ENCODE measurements at places on chromosomes 11 and 22.
A peak's percentile ranks its signal among the peaks of the same experiment; 100 is the strongest.

- no peak for DNase-seq
Observed at GRCh38 chr11:9052316-9052715, 39.1 kb downstream of the SCUBE2 start.

GRCh38 chr11:20080032-20080685, 80.1 kb downstream of the DBX1 start:
- no peak for DNase-seq

- DNase-seq: no peak
Observed at GRCh38 chr22:28999510-28999909, 62.1 kb downstream of the C22orf31 start.

GRCh38 chr11:135009125-135009524, 597.1 kb upstream of the B3GAT1 start:
- DNase-seq: no peak

DNA sequence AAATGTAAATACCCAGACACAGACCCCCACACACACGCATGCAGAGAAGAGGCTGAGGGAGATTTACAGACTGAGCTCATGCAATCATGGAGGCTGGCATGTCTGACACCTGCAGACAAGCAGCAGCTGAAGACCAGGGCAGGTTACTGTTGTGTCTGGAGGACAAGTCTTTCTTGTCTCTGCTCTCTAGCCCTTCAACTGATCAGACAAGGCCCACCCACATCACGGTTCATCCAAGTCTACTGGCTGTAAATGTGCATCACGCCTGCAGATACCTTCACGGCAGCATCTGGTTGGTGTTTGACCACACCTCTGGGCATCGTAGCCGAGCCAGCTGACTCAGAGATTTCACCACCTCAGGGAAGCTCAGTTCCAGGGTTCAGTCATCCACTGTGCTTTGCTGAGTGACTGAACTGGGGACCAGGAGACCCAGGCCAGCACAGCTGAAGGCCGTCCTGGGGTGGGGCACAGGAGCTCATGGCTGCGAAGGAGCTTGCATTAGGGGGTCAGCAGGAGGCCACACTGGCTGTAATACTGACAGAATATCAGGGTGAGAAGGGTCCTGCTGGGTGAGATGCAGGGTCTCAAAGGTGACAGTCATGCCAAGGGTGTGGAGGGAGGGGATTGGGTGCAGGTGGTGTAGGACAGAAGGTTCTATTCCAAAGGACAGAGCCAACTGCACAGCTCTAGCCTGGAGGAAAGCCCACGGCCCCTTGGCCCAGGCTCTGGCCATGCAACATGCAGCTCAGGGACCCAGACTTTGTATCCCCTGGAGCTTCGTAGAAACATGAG, 304.9 kb downstream of the BRD1 start:
- DNase-seq: no peak

DNA sequence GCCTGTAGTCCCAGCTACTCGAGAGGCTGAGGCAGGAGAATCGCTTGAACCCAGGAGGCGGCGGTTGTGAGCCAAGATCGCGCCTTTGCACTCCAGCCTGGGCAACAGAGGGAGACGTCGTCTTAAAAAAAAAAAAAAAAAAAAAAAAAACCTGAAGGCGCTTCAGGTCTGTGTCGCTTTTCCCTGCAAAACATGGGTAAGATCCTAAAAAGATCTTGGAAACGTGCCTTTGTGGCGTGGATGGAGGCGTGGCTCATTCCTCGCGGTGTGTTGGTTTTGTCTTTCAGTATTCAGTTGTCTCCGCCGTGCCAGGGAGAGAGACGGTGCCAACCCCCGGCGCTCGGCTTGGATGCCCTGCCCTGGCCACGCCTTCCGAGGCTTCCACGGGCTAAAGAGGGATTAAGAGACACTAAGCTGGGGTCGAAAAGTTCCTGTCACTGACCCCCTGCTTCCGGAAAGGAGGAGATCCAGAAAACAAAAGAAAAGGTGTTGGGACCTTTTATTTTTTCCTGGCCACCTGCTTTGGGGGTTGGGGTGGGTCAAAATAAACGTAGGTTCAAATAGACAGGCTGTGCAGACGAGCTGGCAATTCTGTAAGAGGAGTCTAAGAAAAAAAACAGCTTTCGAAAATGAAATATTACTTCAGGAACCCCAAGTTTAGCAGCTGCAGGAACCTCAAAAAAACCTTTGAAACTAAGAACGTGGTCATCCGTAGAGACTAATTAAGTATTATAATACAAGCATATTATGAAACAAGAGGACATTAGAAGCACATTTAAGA, 1.1 kb upstream of the SLC35F2 start:
- DNase-seq: no peak

DNA sequence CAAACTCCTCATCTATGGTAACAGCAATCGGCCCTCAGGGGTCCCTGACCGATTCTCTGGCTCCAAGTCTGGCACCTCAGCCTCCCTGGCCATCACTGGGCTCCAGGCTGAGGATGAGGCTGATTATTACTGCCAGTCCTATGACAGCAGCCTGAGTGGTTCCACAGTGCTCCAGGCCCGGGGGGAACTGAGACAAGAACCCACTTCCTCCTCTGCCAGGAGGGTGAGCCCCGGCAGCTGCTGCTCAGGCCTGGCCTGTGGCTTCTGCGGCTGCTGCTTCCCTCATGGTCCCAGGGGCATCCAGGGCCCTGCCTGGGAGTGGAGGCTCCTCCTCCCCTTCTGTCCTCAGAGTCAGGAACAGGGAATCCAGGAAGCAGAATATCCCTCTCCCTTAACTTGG, 98.4 kb downstream of the ZNF280B start:
- DNase-seq: no peak

GRCh38 chr11:94049351-94049750, 28.2 kb downstream of the HEPHL1 start:
- DNase-seq: peak; percentile 26

DNA sequence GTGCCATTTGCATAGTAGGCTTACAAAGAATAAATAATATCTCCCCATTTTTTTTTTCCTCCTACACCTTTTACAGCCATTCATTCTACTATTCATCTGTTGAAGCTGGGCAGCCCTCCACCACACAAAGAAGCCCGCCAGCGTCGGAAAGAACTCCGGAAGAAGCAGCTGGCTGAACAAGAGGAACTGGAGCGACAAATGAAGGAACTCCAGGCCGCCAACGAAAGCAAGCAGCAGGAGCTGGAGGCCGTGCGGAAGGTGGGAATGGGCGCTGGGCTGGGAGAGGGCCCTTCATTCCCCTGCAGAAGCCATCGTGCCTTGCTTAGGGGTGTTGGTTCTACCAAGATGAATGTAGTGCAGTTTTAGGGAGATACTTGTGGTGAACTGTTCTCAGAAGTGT, 68.6 kb downstream of the SWAP70 start:
- no peak for DNase-seq

- no peak for DNase-seq
Observed at GRCh38 chr11:123164732-123165450, 30.2 kb downstream of the CLMP start.

GRCh38 chr11:30585125-30585891, 845 bp downstream of the MPPED2 start:
- DNase-seq: peak; percentile 41

DNA sequence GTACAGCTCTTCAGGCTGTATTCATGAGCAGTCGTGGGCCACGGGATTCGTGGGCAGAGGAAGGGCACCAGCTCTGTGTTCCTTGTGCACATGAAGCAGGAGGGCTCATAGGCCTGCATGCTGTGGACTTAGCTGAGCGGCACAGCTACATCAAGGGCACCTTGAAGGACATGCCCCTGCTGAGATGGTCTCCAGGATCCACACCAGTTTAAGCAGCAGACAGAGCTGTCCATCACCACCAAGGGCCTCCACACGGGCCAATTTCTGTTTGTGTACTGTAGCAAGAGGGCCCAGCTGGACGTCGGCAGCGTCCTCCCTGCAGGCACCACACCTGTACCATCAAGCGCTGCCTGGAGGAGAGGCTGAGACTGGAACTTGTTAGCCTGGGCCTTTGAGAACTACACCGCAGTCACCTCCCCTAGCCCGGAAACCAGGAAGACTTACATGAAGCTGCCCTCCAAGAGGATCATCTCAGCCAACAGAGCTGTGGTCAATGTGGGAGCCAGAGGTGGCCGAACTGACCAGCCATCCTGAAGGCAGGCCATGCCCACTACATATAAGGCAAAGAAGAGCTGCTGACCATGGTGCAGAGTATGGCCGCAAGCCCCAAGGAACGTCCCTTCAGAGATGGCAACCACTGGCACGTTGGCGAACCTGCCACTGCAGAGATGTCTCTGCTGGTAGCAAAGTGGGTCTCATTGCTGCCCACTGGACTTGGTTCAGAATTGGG, 32.7 kb upstream of the GNB1L start:
- DNase-seq: no peak

GRCh38 chr22:27641049-27641795, 160.3 kb downstream of the MN1 start:
- DNase-seq: no peak

- DNase-seq: no peak
Observed at GRCh38 chr11:788953-789940, 643 bp downstream of the CEND1 start.

DNA sequence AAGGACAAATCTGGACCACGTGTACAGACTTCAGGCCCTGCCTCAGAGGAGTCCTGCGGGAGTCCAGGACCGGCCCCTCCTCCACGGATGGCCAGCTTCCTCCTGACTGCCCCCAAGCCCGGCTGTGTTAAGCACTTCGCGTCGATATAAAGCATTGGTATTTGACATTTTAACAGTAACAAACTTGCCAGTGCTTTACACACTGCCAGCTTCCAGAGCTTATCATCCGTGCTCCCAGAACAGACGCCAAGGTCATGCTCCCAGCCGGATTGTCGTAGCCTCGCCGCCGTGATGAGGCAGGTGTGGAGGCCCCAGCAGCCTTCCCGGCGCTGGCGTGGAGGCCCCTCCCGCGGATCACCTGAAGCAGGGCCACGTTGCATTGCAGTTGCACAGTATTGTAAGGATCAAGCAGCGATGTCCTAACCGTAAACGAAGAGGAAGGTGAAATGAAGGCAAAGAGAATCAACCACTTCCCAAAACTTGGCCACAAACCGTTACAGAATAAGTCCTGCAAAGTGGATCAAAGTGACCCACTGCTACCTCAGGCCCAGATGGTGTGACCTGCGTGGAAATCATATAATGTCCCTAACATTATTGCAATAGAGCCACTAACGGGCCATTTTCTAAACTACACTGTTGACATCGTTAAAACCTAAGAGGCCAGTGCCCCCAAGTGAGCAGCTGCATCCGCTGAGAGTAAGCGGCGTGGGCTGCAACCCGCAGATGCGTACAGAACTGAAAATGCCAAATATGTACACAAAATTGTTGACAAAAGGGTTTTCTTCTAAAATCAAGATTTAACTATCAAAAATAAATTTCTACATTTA, 51.6 kb downstream of the CERK start:
- no peak for DNase-seq

DNA sequence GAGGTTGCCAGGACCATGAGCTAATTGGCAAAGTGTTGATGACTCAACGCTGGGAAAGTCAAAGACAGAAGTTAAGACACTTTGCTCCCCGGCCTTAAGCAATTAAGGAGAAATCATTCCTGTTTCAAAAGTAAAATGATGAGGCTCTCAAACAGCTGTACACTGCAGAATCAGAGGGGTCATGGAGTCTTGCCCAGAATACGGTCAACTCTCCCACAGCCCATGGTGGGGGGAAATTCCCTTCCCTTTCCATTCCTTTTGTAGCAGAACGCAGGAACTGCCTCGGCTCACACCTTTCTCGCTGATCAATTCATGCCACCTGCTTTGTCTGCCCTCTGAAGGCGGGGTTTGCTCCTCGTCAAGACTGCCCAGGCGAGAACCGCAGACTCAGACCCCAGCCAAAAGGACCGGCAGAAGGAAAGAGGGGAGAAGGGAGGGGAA, 52.8 kb downstream of the MN1 start:
- no peak for DNase-seq

DNA sequence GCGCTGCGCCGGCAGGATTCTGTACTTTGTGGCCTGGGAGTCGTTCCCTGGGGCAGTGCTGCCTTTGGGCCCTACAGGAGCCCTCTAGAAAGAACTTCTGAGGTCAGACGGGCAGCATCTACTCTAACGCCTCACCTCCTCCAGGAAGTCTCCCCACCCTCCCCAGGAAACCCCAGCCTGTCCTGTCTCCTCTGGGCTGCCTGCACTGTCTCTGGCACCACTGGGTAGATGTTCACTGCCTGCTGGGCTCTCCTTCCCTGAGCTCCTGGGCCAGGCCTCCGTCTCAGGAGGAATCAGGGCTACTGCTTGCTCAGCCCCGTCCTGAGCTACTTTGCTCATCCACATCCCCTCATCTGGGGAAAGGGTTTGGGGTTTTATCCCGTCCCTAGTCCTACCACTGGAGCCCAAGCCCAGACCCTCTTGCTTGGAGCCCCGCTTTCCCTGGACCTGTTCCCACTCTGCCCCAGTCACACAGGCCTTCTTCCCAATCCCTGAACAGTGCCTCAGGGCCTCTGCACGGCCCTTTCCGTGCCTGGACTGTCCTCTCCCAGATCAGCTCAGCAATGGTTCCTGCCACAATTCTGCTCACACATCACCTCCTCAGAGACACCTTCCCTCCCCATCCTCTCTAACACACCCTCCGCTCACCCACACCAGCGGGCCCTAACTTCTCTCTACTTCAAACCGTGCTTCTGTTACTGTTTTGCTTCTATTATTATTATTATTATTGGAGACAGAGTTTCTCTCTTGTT, 11.3 kb upstream of the TREH start:
- DNase-seq: no peak

GRCh38 chr11:116065986-116066385, 561.8 kb upstream of the CADM1 start:
- no peak for DNase-seq

DNA sequence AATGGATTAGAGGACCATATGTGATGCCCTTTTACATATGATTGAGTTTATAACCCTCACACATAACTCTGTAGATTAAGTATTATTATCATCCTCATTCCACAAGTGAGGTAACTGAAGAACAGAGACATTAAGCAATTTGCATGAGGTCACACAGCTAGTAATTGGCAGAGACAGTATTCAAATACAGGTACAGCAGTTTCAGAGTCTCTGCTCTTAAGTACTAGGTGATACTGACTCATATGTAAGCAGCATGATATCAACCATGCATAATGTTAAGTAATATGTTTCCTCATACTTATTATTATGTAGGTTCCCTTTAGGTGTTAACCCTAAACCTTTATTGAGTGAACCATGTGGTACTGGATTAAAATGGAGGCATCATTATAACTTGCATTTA, 1562.4 kb upstream of the RAG2 start:
- DNase-seq: no peak

- no peak for DNase-seq
Observed at GRCh38 chr22:28978863-28979796, 82.5 kb downstream of the C22orf31 start.

Data from NCI-H1930 (cell line).